ENCODE measurements at places on chromosomes 5 and 9.

DNA sequence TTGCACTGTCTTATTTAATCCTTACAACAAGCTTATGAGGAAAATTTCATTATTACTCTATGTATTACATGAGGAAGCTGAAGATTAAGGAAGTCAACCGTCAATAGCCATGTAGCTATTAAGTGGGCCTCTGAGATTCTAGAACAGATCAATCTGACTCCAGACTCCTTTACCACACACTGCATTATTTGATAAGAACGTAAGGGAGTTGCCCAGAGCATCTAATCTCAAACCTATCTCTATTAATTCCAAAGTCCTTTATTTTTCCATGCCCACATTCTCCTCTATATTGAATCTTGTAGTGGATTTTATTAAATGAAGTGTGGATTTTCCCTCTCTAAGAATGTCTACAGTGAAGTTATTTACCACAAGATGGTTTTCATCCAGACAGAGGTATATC, 118.2 kb upstream of the MTAP start:
- no peak for DNase-seq

DNA sequence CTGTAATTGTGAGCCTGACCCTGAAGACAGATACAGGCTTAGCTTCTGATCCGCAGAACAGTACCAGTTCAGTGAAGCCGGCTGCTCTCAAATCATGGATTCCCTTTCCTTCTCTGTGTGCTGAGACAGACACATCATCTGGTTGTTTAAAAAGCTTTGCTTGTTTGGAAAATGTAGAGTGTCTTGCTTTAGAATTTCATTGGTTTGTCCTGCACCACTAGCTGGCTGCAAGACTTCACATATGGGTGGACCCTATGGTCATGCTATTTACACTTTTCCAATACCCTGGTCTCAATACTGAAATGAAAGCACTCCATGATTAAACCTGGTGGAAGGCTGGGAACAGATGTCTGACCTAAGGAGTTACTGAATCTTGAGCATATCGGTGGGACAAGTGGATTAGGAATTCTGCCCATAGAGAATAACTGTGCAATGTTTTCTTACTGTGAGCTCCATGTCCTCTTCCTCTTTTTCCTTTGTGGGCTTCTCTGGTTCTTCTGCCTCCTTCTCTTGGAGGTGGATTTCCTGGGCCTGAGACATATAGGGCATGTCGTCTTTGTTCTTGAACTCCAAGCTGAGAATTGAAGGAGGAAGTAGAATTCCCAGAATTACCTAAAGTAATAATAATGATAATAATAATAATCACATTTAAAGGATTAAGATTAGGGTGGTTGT, 201.1 kb upstream of the KLF9 start:
- no peak for DNase-seq

DNA sequence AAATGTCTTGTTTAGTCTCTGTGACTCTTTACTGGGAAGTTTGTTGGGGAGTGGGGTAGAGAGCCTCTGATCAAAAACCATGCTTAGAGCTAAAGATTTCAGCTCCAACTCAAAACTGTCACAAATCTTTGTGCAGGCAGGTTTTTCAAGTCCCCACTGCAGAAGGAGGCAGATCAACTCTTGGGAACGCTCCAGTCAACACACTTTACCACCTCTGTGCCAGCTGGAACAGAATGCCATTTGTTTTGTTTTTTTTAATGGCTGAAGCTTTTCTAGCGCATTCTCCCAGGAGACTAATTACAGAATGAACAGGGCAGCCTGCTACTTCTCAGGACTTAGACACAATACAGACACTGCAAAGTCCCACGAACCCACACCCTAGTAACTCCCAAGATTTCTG, 17.9 kb upstream of the LHX6 start:
- DNase-seq, result no peak

- no peak for DNase-seq
Observed at GRCh38 chr5:74625742-74626241, 14.7 kb downstream of the ENC1 start.

- no peak for DNase-seq
Observed at GRCh38 chr9:21935631-21936030, 58.6 kb downstream of the CDKN2A start.

GRCh38 chr5:40831346-40832210, 3.4 kb downstream of the RPL37 start:
- DNase-seq, result no peak

DNA sequence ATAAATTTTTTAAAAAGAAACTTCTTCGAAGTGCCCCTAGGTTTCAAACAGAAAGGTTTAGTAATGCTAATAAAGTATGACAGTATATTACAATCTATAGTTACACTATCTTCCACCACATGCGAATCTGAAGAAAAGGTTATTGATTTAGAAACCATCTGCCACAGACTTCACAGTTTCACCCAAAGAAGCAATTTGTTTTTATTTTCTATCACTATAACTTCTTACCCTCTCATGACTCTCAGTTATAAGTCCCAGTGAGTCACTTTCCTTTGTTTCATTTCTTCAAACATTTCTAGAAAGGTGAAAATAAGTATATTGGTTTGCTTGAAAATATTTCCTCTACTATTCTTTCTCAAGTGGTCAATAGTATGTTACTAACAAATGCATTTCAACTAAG, 93.6 kb downstream of the MCTP1 start:
- no peak for DNase-seq

DNA sequence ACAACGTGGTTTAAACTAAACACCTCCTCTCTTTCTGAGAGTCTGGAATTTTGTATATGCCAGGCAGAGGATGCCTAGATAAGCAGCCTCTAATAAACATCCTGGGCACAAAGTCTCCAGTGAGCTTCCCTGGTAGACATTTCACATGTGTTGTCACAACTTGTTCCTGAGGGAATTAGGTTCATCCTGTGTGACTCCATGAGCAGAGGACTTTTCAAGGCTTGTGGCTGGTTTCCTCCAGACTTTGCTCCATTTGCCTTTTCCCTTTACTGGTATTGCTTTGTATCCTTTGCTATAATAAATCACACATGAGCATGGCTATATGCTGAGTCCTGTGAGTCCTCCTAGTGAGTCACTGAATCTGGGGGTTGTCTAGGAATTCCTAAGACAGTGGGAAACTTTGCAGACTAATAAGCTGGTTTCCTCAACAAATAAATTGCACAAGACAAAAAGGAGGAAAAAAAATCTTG, 77.4 kb downstream of the NR2F1-AS1 start:
- peak; percentile 91 for DNase-seq

DNA sequence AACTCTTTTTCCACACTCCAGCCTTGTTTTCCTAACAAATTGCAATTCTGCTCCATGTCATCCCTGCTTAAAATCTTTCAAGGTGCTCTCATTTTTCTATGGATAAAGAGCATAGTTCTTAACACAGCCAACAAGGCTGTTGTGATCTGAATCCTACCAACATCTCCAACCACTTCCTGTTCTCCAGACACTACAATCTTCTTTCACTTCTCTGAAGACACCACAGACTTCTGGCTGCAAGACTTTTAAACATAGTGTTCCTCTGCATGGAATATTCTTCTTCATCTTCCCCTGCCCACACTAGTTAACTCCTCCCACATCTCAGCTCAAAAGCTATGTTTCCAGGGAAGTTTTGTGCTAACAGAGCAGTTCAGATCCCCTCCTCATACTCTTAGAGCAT, 404.8 kb downstream of the MAN2A1 start:
- DNase-seq, result no peak

GRCh38 chr5:116848954-116849581, 274.4 kb upstream of the SEMA6A start:
- no peak for DNase-seq

DNA sequence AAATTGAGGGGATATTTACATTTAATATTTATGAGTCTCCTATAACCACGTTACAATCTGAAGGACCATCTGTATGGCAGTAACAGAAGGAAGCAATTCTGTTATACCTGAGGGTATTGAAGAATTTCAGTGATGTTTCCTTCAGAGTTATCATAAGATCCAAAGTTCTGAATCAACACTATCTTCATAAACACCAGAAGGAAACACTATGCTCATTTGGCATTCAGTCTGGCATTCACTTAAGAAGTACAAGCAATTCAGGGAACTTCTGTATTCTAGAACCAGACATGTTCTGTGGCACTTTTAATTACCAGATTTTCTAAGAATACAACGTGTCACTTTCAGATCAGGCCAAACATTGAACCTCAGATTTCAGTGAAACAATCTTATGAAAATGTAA, 9.6 kb downstream of the DAB2 start:
- no peak for DNase-seq

DNA sequence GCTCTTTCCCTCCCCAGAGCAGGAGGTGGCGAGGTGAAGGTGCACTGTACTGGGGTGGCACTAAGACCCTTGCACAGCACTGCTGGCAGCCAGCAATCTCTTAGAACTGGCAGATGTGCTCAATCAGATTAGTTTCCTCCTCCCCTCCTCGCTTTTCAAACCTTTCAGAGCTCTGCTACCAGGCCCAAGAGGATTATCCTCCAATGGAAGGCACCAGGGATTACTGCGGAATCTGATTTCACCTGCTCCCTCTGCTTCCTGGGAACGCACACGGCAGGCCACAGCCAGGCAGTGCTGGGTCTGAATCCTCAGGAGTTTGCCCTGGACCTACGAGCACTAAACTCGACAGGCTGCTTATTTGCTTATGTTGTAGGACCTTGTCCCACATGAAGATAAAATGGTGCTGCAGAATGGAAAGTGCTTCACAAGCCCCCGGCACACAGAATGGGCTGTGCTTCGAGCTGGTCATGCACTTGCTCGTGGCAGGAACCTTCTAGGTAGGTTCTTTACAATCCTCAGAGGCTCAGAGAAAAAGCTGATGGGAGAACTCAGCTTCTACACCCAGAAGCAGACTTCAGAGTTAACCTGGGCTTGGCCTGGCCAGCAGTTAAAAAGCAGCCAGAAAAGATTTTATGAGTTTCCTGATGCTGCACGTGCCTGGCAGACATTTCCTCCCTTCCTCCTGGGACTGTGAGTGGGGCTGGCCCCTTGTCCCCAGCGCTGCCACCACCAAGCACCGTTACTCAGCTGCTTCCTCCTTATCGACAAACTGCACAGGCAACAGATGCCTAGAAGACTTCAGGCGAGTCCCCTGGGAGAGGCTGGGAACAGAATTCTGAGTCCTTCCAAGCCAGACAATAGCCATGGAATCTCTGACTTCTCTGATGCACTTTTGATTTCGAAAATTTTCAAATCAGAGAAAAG, 33.1 kb downstream of the FABP6 start:
- DNase-seq, result no peak

GRCh38 chr5:66877843-66878242, 281.6 kb downstream of the MAST4 start:
- DNase-seq, result no peak

- no peak for DNase-seq
Observed at GRCh38 chr5:89268460-89268859, 385.5 kb upstream of the MEF2C start.

DNA sequence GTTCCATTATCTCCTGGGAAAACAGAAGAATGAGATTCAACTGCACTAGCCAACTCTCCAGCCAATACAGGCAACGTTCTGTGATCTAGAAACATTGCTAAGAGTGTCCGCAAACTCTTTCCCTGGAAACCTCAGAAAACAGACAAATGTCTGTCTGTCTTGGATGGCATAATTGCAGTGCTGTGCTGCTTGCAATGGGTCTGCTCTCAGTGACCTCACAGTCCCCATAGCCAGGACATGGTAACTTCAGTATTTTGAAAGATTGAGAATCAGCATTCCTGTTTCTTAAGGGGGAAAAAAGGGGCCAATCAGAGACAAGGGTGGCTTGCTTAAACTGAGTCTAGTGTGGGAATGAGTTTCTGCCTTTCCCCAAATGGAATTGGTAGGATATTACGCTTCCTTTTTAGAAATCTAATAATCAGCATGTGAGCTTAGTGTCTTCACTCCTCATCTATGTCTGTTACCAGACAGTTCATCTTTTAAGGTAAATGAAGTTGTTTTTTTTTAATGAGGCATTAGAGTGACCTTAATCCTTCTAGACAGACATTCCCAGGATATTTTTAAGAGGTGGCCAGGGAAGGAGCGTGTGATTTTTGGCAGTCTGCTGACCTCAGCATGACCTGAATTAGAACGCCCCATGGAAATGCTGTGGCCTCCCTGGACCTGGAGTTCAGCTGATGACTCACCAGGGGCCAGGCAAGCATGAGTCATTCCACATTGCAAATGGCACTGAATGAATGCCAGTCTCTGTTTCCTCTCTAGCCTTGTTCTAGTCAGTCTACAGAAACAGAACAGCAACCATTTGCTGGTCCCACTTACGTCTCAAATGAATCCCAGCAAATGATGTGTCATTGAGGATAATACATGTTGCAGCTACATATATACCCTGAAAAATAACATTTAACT, 210.2 kb upstream of the ACTBL2 start:
- peak; percentile 89 for DNase-seq

- no peak for DNase-seq
Observed at GRCh38 chr5:128196080-128196479, 112.5 kb downstream of the SLC12A2 start.

- no peak for DNase-seq
Observed at GRCh38 chr9:20178197-20178596, 389.4 kb upstream of the SLC24A2 start.

GRCh38 chr9:86333651-86334050, 20.6 kb downstream of the TUT7 start:
- DNase-seq, result no peak

- DNase-seq, result no peak
Observed at GRCh38 chr9:1939926-1940368, 75.2 kb upstream of the SMARCA2 start.

GRCh38 chr5:83848941-83849340, 128.3 kb upstream of the HAPLN1 start:
- DNase-seq, result no peak

GRCh38 chr9:130089141-130089540, 35.4 kb downstream of the GPR107 start:
- no peak for DNase-seq

GRCh38 chr9:136832581-136832980, 9.7 kb upstream of the AJM1 start:
- DNase-seq, result no peak

GRCh38 chr5:112179290-112179689, 239.8 kb downstream of the EPB41L4A start:
- no peak for DNase-seq

GRCh38 chr5:87105577-87105976, 162.1 kb upstream of the RASA1 start:
- no peak for DNase-seq

DNA sequence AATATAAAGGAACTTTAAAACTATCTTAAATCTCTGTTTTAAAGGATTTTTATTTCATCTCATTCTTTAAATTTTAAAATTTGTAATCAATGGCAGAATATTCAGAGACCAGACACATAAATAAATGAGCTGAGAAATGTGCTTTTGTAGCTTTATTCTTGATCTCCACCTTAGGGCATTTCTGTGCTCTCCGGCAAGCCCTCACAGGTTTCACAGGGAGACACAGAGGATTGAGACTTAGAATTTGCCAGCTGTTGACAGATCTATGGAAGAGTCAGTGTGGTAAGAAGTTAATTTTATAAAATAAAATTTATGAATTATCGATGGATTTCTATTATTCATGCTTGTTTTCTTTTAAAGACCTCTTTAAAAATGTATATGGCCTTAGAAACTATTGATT, 206.8 kb downstream of the CD180 start:
- no peak for DNase-seq

GRCh38 chr9:137077010-137077747, at the start of gene UAP1L1:
TSS of gene UAP1L1 (plus strand) at chr9:137077517. CDS start at chr9:137077533, 16 bp downstream.
- no peak for DNase-seq
